ENCODE measurements at places on chromosomes 6 and 20. TPM values are rescaled to one million over a fixed set of nuclear protein-coding genes. Genes with fewer than 3 reads are reported as not detected.

BICRAL gene
- 2.7 TPM for total RNA-seq

DNA sequence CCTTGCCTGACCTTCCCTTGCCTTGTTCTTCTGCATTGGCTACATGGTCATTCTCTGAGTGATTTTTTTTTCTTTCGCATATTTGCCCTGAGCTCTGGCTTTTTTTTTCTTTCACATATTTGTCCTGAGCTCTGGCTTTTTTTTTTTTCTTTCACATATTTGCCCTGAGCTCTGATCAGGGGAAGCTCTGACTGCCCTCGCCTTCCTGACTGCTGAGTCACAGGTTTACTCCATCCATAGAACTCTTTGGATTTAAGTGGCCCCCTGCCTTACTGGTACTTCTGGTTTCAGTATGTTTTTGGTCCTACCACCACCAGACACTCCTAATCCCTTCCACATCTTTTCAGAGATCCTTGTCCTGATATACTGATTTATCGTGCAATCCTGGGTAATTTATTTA is 201.1 kb downstream of the OGFRL1 start:
- DNase-seq: peak; percentile 54

DNA sequence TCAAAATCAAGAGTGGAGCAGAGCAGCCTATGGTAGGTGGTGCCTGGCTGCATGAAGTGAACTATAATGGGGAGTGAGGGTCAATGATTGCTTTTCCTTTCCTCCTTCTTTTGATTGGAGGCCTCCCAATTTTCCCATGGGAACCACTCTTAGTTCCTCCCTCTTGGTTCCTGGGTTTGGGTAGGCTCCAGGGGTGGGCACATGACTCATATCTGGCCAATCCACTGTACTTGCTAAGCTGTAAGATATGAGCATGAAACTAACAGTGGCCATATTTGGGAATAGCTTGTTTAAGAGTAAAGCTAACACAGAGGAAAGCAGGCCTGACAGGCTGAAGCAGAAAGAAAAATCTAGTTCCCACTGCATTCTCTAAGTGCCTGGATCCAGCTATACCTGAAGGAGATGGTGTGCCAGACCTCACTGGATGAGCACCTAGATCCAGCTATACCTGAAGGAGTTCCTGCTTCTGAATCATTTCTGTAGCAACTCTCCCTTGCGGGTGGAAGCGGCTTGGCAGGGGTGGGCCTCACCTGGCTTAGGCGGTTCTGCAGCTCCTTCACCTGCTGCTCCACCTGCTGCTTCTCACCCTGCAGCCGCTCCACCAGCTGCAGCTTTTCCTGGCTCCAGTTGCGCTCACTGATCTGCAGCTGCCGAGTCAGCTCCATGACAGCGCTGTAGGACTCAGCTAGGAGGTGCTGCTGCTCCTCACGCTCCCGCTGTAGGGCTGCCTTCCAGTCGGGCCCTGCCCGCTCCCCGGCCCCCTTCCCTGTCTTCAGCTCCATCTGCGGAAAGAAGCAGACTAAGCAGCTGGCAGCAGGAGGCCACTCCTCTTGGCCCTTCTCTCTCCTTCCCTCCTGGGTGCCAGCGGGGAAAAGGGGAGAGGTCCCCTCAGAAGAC is 29.0 kb upstream of the DSN1 start:
- no peak for DNase-seq

PDYN gene
- not detected for total RNA-seq

CD93 gene
- 0.07 TPM for total RNA-seq

DNA sequence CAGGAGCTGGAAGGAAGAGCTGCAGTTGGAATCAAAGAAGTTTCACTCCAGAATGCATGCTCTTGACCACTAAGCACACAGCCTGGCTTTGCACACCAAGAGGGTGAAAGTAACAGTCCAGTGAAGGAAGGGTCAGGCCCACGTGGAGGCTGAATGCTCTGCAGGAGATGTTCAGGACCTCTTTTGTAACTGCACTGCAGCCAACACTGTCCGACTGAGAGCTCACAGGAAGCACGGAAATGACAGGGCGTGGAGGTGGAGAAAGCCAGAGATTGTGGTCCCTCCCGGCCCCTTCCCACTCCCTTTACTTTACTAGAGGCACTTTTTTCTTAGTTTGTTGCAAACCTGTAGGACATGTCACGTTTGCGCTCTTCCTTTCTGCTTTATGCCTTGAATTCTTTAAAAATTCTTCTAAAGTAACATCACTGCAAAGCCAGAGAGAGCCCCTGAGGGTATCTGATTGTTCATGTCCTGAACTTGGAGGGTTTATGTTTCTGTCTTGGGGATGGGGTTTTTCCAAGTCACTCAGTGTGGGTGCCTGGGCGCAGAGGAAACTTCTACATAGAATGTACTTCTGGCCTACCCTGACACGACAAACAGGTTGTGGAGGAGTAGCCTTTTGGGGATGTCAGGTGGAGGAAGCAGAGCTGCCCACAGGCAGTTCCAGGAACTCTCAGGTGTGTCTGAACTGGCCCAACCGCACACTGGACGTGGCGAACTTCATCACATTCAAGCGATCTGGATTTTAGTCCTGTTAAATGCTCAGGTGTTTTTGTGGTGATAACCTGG is 40.9 kb downstream of the JAG1 start:
- DNase-seq: no peak

SLC22A2 gene
- not detected for total RNA-seq

MATN4 gene
- total RNA-seq: not detected

GRCh38 chr6:123770247-123770949 is 33.3 kb upstream of the NKAIN2 start:
- no peak for DNase-seq

DNA sequence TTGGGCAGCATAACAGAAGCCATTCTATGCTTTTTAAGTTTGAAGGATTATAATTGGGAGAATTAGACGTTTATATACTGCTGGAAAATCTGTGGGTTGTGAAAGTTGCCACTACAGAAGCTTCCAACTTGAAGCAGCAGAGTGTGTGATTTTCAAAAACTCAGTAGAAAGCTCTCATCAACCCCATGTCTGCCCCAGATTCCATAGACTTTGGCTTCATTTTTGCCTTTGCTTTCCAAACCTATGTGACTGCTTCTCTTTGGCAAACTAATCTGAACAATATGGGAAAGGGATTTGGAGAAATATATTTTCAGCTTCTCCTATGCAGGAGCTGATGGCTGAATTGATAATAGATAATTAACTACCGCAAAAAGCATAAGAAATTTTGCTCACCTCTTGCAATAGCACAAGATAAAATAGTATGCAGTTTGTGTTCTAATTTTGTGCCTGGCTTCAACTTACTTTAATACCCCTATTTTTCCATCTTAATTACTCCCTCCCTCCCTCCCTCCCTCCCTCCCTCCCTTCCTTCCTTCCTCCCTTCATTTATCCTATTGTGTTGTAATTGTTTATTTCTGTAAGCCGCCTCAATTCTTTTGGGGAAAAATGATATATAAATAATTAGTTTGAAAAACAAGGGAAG is 214.1 kb upstream of the HS3ST5 start:
- DNase-seq: no peak

MUC22 gene
- total RNA-seq: 0.06 TPM

DNA sequence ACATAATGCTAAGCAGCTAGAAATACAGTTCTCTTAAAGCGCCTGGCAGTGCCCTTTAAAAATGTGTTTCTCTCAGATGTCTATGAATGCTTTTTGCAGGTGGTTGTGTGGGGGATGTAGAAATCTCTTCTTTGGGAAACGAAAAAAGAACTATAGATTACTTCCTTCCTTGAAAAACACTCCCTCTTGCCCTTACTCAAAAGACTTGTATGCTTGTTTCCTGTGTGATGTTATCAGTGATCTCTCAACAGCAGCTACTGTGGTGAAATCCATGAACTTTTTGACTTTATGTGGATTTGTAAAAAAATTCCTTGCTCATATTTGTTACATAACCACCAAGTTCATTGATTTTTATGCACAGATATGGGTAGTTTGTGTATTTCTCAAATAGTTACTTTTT is 916.5 kb downstream of the QKI start:
- no peak for DNase-seq

DNA sequence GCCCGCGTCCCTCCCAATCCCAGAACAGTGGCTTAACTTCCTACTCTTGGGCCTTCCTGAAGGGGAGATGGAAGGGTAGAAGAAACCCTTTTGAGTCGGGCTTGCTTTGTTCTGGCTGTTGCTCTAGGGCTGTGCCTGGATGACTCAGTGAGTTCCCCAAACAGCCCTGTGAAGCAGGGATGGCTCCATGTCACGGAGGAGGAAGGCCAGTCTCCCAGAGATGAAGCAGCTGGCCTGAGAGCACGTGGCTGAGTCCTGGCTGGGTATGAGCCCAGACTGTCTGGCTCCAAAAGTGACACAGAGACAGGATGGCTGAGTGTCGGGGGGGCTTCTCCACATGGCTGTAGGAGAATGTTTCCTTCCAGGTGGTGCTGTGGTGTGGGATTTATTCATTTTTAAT is 4.6 kb downstream of the SYTL3 start:
- no peak for DNase-seq

DNA sequence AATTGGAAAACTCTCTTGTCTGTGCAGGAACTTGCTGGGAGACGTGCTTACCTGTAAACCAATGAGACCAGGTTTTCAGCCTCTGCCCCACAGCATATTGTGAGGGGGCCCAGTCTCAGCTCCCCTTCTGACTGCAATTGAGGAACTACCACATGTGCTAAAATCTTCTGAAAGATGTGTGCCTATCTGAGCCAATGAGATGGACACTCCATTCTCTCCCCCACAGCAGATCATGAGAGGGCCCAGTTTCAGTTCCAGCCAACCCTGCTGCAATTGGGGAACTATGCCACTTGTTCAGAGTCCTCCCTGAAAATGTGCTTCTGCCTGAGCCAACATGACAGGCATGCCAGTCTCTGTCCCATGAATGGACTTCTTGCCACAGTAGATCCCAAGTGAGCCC is 20.9 kb upstream of the PI3 start:
- no peak for DNase-seq

DNA sequence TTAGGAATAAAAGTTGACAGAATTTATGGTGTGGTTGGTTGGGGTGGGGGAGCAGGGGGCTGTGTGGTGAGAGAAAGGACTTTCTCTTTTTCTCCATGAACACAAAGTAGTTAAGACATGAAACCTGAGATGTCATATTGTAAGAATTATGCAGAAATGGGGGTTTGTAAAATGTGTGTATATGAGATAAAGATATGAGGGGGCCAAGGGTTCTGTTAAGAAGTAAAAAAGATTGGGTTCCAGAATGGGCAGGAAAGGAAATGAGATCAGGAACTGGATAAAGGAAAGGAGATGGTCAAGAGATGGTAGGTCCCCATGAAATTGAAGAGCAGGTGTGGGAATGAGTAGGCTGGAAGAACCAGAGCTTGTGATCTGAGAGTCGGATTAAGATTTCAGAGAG is 9.7 kb downstream of the RNF146 start:
- DNase-seq: no peak

ARMC12 gene
- total RNA-seq: 0.29 TPM

SNHG17 gene
- total RNA-seq: 27.9 TPM

GRCh38 chr6:23690453-23691049 is 435.5 kb upstream of the NRSN1 start:
- DNase-seq: no peak

DNA sequence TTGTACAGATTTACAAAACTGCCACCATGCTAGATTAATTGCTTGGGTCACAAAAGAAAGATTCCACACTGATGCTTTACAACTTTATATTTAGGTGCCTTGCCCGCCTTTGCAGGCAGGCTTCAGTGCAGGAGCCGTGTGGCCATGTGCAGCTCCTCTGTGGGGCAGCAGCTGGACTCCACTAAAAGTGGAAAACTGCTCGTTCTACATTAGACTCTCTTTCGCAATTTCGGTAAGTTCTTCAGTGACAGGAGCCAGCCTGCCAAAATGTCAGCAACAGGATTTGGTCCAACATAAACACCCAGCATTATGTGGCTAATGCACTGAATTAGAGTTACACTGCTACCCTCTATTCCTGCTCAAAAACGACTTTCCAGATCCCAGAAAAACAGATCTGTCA is 174.4 kb upstream of the KCNK16 start:
- no peak for DNase-seq

DNA sequence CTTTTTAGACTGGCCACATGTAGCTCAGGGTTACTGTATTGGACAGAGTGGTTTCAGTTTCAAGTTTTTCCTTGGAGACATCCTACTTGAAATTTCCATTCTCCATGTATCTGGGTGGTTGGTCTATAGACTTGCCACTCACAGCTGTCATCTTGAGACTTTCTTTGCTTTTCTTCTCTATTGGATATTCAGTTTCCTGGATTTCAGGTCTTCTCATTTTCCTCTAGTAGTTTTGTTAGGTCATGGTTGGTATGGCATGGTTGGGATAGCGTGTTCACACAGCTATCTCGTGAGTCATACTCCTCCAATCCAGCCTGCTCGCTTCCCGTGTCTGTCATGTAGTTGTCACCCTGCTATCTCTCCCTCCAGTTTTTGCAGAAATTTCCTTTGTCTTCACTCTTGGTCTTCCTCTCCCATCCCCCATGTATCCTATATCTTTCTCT is 48.3 kb downstream of the PTPN1 start:
- peak; percentile 76 for DNase-seq

GRCh38 chr20:32527447-32528055 is 57.6 kb downstream of the NOL4L start:
- no peak for DNase-seq

- DNase-seq: no peak
Observed at GRCh38 chr20:10807013-10807412, 133.2 kb upstream of the JAG1 start.

LHFPL5 gene
- total RNA-seq: 0.12 TPM

DNA sequence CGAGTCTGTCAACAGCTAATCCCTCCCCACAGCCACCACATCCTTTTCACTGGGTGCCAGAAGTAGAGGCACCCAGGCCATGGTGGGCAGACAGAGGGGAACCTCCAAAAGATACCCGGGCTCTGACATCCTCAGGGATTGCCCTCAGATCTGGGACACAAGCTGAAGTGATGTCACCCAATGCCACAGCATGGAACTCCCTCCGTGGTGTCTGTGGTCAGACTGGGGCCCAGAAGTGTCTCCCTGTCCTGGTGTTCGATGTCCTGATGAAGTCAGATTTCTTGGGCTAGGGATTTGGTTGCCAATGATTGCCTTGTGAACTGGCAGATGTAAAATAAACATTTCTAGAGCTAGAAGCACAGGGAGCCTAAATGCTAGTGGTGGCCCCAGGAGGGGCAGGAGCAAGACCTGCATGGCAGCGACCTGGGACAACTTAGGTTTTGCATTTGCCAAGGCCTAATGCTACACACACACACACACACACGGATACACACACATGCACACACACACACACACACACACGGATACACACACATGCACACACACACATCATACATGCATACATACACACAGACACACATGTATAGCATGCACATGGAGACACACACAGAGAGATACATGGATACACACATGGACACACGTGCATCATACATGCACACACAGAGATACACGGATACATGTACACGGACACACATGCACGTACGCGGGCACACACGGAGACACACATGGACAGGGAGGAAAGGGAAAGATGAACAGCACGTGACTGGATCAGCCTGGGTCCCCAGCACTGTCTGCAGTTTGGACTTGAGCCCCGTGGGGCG is 221.0 kb downstream of the NFATC2 start:
- no peak for DNase-seq

SLC17A2 gene
- total RNA-seq: not detected

DNA sequence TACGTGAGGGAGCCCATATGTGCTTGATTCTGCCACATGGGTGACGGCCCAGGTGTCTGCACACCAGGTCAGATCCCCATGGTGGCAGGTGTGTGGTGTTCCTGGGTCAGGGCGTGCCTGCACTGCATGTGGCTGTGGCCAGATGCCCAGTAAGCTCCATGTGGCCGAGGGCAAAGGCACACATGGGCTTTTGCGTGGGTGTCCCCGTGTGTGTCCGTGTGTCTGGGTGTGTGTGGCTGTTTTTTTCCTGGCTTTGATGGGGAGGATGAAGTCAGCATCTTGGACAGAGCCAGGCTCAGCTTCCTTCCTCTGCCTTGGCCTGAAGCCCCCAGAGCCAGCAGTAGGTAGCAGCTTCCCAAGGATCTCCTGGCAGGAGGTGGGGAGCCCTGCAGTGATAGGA is 1.5 kb upstream of the TNXB start:
- no peak for DNase-seq

Data from epithelial cell of proximal tubule (primary cell).